Stimulated activated CD4-positive, alpha-beta T cell treated with anti-CD3 and anti-CD28 coated beads, Interleukin-4, amount 100 ng/mL, for 48 hours (primary cell): ENCODE measurements at places on chromosomes 16 and 17.

DNA sequence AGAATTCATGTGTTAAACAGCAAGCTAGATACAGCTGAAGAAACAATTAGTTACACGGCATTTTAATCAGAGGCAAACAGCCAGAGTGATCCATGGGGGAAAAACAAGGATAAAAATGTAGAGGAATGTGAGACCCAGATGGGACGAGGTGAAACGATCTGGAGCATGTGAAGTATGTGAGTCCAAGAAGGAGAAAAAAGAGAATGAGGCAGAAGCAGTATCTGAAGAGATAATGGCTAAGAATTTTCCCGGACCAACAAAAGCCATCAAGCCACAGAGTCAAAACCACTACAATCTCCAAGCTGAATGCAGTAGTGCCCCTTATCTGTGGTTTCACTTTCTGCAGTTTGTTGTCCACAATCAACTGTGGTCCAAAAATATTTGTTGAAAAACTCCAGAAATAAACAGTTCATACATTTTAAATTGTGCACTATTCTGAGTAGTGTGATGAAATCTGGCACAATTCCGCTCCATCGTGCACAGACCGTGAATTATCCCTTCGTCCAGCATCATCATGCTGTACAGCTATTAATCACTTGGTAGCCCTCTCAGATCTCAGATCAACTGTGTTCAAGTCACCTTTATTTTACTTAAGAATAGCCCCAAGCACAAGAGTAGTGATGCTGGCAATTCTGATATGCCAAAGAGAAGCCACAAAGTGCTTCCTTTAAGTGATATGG, 18.8 kb downstream of the MYH10 start:
- DNase-seq = no peak

DNA sequence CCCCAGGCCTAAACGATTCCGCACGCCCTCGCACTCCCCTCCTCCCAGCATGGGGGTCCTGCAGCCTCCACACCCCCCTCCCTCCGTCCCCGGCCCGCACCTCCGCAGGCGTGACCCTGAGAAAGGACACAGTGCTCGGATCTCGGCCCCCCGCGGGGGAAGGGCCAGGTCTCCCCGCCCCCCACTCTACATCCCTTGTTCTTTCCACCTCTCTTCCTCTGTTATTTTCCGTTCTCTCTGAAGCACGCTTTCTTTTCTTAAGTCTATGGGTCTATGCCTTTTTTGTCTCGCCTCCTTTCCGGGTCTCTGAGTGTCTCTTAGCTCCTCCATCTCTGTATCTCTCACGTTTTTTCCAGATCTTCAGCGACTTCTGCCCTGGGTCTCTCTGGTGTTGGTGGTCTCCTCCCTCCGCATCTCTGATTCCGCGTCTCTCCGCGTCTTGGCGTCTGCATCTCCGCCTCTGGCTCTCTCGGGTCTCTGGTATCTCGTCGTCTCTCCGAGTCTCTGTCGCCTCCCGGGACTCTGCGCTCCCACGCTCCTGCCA, 2.1 kb upstream of the HES7 start:
- no peak for DNase-seq

GRCh38 chr16:89988951-89989350, 30.3 kb downstream of the DBNDD1 start:
- DNase-seq = no peak

DNA sequence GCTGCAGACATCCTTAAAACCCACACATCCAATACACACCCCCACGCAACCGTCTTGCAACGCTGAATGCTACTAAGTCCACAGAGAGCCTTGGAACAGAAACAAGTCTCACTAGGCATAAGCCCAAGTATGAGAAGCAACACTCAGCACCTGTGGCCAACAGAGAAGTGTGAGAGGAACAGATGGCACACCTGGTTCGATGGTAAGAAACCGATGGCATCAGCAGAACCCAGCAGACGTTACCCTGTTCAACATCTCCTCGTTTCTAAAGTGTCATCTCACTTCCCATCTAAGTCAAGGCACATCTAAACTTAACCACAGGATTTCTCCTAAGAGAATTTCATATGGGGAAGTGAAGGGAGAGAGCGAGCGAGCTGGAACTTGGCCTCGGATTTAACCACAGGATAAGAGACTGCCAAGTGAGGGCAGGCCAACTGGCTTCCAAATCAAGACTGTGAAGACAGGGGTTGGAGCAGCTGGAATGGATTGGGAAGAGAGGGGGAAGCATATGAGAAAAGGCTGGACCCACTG, 41.0 kb downstream of the NXPH3 start:
- no peak for DNase-seq

- no peak for DNase-seq
Observed at GRCh38 chr17:9241371-9241712, 220.0 kb downstream of the NTN1 start.

- DNase-seq = no peak
Observed at GRCh38 chr17:50938821-50939541, 72.8 kb upstream of the TOB1 start.

GRCh38 chr17:70763018-70763417, 593.7 kb downstream of the KCNJ2 start:
- DNase-seq = no peak

- DNase-seq = no peak
Observed at GRCh38 chr16:31130899-31131298, 4.6 kb downstream of the PRSS8 start.

- DNase-seq = no peak
Observed at GRCh38 chr16:4839942-4840341, 7.1 kb downstream of the GLYR1 start.
